ENCODE measurements at places on chromosomes 2 and 18.

DNA sequence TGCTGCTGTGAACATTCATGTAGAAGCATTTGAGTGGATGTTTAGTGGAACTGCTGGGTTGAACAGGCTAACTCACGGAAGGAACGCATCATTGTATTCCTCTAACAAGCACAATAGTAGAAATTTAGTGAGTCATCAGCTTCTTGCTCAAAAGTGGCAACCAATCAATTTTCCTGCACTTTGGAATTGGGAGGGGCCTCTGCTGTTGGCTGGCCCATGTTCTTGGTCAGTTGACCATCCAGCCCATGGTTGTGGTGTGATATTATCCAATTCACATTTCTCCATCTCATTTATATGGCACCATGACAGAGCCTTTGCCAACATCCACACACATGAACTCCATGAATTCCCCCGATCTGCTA, 95.0 kb downstream of the TNFRSF11A start:
- DNase-seq, result no peak

- no peak for DNase-seq
Observed at GRCh38 chr2:8541223-8541622, 140.6 kb upstream of the ID2 start.

DNA sequence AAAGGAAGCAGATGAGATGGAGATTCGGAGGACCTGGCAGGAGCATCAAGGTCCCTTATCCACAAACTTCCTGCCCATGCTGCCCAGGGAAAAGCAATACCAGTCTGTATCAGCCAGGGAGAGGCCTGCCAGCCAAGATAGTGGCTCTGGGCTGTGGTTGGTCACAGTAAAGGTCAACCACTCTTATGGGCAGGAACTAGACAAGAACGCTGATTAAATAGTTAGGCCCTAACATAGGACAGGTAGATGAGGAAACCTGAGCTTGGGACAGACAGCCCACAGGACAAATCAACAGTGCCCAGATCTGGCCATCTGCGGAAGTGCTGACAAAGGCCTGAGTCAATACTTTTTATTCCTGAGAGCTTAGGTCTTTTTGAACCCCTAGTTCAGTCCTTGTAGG, 10.7 kb downstream of the PSTPIP2 start:
- DNase-seq, result no peak

DNA sequence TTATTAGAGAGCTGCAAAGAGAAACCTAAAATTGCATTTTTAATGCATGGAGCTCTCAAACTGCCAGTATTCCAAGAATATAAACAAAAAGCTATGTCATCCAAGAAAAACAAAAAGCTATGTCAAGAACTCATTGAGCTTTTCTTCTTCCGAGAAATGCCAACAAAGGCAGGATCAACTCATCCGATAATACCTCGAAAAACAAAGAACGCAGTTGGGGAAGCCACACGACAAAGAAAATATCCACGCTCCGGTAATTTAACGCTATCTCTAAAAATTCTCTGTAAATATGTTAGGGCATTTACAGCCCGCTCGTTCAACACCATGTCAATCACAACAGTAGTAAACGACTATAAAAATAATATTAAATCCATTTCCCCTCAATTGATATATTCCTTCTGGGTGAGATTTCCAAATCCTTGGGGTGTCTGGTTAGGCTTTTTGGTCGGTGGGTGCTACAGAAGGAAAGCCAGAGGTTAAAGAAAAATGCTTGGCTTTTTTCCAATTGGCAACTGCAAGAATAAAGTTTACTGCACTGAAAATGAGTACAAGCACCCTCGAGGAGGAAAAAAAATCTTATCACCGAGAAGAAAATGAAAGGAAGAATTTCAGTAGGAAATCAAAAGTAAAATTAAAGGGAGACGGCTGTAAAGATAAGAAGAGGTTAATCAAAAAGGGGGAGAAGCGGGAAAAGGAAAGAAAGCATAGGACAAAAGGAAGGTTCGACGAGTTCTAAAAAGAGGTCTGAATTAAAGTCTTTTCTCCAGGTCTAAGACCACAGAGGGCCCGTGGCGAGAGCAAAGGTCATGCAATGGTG, 856 bp downstream of the TIA1 start:
- no peak for DNase-seq

DNA sequence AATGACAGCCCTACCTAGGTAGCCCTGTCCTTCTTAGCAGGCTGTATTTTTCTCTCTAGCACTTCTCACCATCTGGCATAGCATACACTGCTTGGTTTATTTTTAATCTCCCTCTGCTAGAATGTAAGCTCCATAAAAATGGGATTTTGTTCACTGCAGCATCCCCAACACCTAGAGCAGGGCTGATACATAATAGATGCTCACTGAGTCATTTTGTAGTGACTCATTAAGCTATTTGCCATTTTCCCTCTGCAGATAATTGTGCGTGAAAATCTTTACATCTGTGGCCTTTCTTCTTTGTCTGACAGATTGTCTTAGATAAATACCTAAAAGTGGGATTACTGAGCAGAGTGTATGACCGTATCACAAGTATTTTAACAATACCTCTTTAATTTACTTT, 82.5 kb downstream of the CERS6 start:
- DNase-seq, result no peak

DNA sequence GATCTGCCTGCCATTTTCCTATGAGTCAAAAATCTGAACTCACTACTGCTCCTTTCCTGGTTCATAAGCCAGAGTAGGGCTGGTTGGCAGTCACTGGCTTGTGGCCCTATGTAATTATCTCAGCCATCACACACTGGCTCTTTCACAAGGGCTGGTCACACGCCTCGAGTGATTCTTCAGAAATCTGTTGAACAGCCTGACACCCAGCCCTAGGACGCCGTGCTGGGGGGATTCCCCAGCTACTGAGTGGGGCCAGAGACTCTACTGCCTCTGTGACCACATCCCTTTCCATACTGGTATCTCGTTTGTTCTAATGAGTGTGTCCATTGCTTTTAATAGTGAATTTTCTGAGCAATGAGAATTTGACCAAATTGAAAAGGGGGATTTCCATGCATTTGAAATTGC, 45.8 kb upstream of the RBM44 start:
- no peak for DNase-seq

DNA sequence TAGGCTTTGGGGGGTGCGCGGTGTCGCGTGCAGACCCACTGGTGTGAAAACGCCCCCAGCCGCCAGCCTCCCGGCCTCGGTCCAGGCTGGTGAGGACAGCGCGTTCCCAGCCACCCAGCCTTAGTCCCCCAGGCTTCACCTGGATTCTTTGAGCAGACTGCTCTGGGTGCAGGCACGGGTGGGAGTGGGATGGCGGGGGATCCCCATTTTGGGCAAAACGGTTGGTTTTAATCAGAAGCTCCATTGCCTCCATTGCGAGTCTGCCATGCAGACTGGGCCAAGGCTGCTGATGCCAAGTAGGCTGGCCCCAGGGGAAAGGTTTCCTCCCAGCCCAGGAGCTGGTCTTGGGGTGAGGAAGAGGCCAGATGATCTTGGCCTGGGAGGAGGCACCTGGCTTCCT, 445 bp downstream of the MLPH start:
- DNase-seq, result no peak

DNA sequence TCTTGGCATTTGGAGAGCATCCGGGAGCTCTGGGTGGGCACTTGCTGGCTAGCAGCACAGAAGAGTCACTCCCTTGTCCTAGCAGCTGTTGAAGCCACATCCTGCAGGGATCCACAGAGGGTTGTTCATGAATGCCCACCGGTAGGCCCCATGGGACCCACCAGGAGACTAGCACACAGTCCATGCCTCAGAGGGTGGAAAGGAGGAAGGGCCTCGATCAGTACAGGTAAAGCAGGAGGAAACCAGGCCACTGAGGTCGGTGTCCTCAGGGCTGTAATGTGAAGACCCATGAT, 205.8 kb downstream of the SEPTIN10 start:
- DNase-seq, result no peak

DNA sequence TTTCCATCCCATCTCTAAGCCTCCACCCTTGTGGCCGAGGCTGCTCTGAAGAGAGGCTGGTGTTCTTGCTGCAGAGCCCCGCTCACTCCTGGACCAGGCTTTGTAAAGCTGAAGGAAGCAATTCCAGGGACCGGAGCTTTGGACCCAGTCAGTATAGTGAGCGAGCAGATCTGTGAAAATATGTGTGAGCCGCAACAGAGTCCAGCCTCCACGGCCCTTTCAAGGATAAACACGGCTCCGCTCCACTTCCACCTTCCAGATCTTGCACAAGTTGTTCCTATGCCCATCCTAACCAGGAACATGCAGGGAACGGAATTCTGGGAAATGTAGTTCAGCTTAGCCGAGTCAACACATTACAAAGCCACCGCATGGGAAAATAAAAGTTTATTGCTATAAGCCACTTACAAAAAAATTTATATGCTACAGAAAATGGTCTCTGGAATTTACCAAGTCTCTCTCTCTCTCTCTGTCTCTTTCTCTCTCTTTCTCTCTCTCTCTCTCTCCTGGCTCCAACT, 151.7 kb upstream of the ZNF521 start:
- DNase-seq, result peak; percentile 6

DNA sequence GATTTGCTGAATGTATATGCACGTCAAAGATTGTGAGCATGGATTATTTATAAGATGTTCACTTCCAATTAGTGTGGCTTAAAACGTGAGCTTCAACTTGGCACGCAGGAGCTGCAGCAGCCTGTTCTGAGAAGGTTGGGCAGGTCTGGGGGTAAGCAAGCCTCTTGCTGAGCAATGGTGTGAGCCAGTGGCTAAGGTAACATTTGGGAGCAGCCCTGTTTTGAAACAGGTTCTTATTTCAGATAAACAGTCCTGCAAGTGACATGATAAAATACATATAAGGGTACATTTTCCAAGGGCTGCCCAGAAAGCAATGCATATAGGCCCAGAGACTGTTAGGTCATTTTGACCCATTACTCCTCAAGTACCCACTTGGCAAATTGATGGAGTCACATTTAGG, 415.3 kb downstream of the ZNF521 start:
- no peak for DNase-seq

GRCh38 chr2:48713647-48714046, 41.9 kb downstream of the LHCGR start:
- DNase-seq, result no peak

- DNase-seq, result no peak
Observed at GRCh38 chr18:67590571-67591141, 74.1 kb upstream of the DSEL start.

DNA sequence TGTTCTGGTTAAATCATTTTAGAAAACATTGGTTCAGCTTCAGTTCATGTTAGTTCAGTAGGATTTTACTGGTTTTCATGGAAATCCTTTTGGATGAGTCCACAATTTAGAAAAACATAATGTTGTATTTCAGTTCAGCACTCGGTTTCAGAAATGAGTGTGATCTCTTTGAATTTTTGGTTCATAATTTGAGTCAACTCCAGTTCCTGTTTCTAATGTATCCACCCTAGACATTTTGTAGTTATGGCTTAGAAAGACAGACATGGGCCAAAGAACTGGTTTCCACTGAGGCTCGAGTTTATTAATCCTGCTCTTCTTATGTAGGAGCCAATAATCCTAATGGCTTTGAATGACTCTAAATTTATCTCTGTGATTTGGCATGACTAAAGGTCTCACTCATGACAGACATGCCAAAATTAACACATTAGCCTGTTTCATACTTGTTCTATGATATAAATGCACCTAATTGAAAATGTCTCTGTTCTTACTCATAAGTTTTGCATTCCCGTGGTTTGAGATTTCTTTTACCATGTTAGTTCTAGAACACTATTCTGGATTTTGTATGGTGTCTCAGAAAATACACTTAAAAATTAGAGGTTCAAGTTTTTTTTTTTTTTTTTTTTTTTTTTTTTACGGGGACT, 82.3 kb upstream of the SPRED2 start:
- DNase-seq, result no peak

GRCh38 chr2:200376513-200377354, 70.2 kb downstream of the SPATS2L start:
- DNase-seq, result no peak

- no peak for DNase-seq
Observed at GRCh38 chr18:48723837-48724236, 185.0 kb downstream of the CTIF start.

DNA sequence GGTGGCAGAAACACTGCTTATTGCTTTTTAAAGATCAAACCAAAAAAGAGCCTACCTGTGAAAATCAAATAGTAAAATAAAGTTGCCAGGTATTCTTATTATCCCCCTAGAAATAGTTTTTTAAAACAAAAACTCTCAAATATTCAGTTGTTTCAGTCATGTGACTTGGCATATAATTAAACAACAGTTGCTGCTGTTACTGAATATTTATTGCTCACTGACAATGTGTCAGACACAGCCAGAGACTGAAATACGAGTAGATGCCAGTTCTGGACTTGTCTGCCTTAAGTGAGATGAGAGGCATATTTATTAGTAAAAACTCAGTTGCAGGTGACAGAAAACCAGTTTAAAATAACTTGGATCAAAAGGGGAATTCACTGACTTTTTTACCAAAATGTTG, 106.0 kb upstream of the RAB12 start:
- DNase-seq, result peak; percentile 63

DNA sequence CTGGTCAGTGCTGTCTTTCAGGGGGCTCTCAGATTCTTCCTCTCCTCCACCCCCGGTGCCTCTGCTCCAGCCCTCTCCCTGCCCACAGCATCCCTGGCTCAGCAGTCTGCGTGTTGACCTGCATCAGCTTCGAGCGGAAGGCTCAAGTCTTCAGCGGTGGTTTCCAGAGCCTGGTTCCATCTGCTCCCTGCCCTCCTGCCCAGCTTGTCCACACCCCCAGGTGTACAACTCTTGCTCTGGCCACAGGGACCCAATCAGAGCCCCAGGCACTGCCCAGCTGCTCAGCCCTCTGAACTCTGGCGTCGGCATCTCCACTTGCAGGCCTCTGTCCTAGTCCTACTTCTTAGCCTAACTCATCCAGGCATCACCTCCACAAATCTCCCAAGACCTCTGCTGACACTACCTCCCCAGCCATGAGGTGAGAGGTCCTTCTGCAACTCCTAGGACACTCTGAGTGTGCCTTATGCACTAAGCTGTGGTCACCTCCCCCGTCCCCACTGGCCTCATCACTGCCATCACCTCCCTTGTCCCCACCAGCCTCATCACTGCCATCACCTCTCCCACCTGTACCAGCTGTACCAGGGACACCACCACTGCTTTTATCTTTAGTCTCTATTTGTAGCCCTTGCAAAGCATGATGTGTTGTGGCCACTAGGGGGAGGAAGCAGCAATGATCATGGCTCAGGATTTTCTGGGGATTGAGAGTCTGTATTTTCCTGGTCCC, 60.9 kb downstream of the EDAR start:
- DNase-seq, result no peak

DNA sequence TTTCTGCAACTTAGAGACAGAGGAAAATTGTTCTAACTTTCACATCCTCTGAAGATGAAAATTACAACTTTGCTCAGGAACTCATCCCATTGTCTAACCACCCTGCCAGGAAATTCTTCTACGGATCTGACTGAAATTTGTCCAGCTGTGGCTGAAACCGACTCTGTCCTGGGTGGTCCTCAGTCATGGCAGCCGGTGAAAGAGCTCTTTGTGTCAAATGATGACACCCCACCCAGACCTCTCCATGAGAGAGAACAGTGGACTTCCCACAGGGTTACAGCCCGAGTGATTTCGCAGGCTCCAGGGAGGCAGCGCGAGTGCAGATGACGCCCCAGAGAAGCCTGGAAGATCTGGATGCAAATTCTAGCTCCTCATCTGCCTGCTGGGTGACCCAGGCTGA, 65.1 kb upstream of the TRIB2 start:
- no peak for DNase-seq

GRCh38 chr2:137748533-137748932, 215.7 kb upstream of the HNMT start:
- DNase-seq, result no peak
